ENCODE measurements at places on chromosomes 2 and 18.
A peak's percentile ranks its signal among the peaks of the same experiment; 100 is the strongest.

DNA sequence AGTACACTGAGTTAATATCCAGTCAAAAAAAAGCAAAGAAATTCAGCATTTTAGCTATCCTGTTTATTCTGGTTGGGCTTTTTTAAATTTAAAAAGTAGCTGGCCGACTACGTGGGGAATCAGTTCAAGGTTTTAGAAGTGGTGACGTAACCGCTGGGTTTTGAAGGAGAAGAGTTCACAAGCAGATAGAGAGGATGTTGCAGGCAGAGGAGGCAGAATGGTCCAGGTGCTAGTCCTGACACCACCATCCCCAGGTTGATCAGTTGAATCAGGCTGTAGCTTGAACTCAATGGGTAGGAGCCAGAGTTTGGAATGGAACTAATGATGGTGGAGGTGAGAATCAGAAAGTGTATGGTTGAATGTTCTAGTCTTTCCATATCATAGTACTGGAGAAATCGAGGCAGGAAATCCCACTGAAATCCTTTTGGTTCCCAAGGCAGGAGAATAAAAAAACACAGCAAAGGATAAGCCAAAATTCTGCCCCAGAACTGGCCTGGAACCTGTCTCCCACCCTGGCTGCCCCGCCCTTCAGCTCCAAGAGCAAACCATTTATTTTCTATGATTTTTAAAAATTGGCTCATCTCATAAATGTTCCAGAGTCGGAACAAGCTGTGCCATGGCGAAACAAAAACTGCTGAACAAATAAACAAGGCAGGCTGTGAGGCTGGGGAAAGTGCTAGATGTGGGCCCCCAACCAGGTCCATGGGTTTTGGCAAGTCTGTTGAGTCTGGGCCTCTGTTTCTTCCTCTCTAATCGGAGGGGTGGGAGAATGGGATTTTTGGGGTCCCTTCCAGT lies 44.0 kb downstream of the SLC4A1AP start:
- no peak for DNase-seq

GRCh38 chr18:74995419-74995736 lies 213.6 kb downstream of the PTGR3 start:
- no peak for DNase-seq

GRCh38 chr2:46494596-46494995 lies 15.2 kb downstream of the TMEM247 start:
- no peak for DNase-seq

DNA sequence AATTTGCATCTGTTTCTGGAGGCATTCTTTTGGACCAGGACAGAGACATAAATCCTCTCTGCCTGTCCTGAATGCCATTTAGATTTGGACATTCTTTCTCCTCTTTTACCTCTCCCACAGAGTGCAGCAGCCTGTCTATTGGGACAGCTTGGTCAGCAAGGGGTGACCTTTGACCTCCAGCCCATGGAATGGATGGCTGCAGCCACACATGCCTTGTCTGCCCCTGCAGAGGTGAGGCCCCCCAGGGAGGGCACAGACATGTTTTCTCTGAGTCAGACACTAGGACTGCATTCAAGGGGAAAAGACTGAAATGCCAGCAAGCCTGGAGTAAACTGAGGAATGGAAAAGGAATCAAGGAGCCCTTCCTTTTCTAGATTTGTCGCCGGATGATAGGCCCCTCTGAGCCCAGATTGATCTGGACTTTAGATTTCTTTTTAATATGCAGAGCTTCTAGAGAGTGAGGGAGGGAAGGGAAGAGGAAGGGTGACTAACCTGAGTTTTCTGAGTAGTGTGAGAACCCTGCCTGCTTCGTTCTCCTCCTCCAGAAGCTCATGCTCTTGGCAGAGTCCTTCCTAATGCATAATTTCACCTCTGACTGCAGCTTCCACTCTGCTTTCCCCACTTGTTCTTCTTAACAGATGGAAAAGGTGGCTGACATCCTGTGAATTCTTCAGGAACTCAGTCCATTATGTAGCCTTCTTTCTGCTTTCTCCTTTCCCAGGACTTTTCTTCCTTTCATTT lies 16.1 kb upstream of the TTLL4 start:
- DNase-seq: no peak

- DNase-seq: no peak
Measured at GRCh38 chr2:4300616-4301015, 597.2 kb downstream of the DCDC2C start.

DNA sequence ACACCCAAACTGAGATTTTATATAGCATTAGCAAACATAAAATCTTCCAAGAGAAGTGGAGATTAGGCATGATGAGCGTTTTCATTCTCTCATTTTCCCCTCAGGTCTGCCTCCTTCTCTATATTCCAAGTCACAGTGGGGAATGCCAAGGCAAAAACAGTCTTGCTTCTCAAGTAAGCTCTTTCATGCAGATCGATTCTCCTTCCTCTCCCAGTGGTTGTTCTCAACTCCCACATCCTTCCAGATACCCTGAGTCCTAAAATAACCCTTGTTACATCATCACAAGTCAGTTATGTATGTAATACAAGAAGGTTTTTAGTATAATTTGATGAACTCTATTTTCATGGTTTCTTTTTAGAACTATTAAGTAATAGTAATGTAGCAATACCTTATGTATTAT lies 150.6 kb downstream of the TXNL1 start:
- peak; percentile 16 for DNase-seq

DNA sequence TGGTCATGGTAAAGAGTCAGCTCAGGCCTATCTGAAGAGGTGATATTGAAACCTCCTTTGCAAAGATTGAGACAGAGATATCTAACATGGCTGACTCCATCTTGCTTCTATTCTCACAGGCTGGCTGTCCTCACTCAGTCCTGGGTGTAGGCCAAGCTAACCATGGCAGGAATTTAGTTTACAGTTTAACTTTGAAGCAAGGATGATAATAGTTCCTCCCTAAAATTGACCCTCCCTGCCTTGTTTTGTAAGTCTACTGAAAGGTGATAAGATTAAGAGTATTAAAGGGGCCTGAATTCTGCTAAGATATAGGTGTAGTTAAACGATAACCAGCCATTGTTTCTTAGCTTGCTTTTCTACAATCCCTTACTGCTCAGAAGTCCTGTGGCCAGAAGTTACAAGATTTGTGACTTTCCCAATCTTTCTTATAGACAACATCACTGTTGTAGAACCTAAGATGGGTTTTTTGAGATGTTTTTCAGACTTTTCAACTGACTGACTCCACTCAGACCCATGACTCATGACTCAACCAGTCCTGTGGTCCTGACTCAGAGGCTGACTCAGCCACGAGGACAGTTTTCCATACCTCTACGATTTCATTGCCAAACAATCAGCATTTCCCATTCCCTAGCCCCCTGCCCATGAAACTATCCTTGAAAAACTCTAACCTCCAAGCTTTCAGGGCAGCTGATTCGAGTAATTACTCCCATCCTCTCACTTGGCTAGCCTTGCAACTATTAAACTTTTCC lies 195.7 kb upstream of the SESTD1 start:
- peak; percentile 52 for DNase-seq

- DNase-seq: peak; percentile 43
Measured at GRCh38 chr2:157441072-157441454, 2.8 kb downstream of the CYTIP start.

GRCh38 chr18:66111018-66111417 lies 360.2 kb downstream of the CDH7 start:
- no peak for DNase-seq

DNA sequence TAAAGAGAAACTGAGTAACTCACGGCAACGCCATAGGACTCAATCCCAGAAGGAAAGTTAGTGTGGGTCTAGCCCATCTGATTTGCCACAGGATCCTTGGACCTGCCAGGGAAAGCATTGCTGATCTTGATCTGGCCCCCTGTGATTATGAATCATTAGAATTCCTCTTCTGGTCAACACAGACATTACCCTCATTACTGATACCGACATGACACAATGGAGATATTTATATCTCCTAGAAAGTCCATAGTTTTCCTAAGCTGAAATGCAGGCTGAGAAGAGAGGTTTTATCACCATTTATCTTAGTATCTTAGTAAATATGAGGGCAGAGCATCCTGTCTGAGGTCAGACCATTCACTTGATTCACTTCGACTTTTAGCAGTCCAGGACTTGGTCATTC lies 75.5 kb upstream of the CCDC68 start:
- no peak for DNase-seq

- DNase-seq: no peak
Measured at GRCh38 chr2:189018631-189019030, 44.5 kb downstream of the COL3A1 start.

Measured in suppressor macrophage (primary cell).